ENCODE measurements at places on chromosomes 3 and 15.
A peak's percentile ranks its signal among the peaks of the same experiment; 100 is the strongest.

- no peak overlapping the region for H3K4me3 ChIP-seq
- H3K27me3 ChIP-seq = no peaks in the 10 kb centered on the region
- DNase-seq = no peak
- H3K4me1 ChIP-seq = no peaks in the 10 kb centered on the region
- H3K36me3 ChIP-seq = no peaks in the 10 kb centered on the region
Observed at GRCh38 chr3:195226900-195227447, 44.0 kb downstream of the XXYLT1 start.

- no peak for DNase-seq
- H3K27ac ChIP-seq = no peak overlapping the region
- no peaks in the 10 kb centered on the region for H3K4me1 ChIP-seq
- no peaks in the 10 kb centered on the region for H3K27me3 ChIP-seq
- H3K4me3 ChIP-seq = no peak overlapping the region
- H3K36me3 ChIP-seq = no peaks in the 10 kb centered on the region
Observed at GRCh38 chr3:135090020-135090717, 295.1 kb downstream of the EPHB1 start.

DNA sequence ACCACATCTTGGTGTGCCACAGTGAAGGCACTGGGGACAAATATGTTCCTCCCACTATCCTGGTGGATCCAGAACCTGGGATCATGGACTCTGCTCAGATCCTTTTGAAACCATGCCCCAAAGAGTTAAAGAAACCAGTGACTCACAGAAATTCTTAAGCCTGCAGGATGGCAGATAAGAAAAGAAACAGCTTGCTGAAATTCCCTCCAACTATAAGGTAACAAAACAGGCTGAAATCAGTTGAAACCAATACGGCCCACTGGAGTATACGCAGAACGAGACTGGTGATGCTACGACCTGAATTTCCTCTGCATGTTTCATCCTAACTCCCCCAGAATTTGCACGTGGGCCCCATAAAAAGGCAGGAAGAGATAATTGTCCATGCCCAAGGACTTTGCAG lies 209.6 kb downstream of the TJP1 start:
- no peak for DNase-seq
- H3K27me3 ChIP-seq = no peaks in the 10 kb centered on the region
- H3K4me3 ChIP-seq = no peak overlapping the region
- no peak overlapping the region for H3K27ac ChIP-seq
- H3K36me3 ChIP-seq = no peaks in the 10 kb centered on the region

DNA sequence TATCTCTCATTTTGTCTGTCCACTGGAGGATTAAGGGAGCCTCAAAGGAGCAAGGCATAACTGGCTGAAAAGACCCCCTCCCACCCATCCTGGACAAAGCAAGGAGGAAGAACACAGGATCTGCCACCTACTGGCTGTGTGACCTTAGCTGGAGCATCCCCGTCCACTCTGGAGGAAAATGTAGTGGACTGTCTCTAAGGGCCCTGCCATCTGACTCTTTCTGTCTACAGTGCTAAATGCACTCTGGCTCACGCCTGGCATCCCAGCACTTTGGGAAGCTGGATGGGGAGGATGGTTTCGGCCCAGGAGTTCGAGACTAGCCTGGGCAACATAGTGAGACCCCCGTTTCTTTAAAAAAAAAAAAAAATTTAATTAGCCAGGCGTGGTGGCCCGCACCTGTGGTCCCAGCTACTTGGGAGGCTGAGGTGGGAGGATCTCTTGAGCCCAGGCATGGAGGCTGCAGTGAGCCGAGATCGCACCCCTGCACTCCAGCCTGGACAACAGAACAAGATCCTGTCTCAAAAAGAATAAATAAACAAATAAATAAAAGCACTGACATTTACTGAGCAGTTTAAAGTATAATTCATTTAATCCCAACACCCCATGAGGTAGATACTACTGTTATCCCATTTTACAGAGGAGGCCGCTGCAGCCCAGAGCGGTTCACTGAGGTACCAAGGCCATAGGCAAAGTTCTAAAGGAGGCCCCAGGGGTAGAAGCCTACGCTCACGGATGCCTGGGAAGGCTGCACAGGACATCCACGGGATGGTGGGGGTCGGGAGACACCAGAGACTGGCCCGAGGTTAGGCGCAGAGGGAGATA lies 1.1 kb downstream of the TBC1D2B start:
- H3K27ac ChIP-seq = peak overlapping the region; percentile 72
- H3K4me1 ChIP-seq = peaks cover 41% of the 10 kb centered on the region
- DNase-seq = no peak
- no peaks in the 10 kb centered on the region for H3K27me3 ChIP-seq

GRCh38 chr3:126990890-126991289 lies 8.0 kb downstream of the PLXNA1 start:
- H3K4me1 ChIP-seq = no peaks in the 10 kb centered on the region
- H3K27me3 ChIP-seq = no peaks in the 10 kb centered on the region
- no peak overlapping the region for H3K4me3 ChIP-seq
- H3K36me3 ChIP-seq = no peaks in the 10 kb centered on the region
- no peak overlapping the region for H3K27ac ChIP-seq

- H3K27me3 ChIP-seq = no peaks in the 10 kb centered on the region
- no peak overlapping the region for H3K4me3 ChIP-seq
- no peak for DNase-seq
Observed at GRCh38 chr3:191369616-191370010, 39.3 kb upstream of the UTS2B start.

DNA sequence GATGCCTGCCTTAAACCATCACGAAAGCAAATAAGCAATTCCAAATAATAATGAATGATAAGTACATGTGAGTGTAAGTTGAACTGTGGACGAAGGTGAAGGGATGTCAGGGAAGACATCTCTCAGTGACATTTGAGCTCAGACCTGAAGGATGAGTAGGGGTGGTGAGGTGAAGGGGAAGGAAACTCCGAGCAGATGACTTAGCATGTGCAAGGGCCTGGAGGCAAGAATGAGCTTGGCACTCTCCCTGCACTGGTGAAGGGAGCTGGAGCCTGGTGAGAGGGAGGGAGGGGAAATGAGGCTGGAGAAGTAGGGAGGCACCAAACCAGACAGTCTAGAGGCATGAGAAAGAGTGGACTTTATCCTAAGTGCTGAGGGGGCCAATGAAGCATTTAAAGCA lies 84.3 kb downstream of the MTHFS start:
- no peak overlapping the region for H3K27ac ChIP-seq
- H3K4me3 ChIP-seq = no peak overlapping the region
- no peak for DNase-seq
- H3K27me3 ChIP-seq = no peaks in the 10 kb centered on the region
- no peaks in the 10 kb centered on the region for H3K4me1 ChIP-seq
- no peaks in the 10 kb centered on the region for H3K36me3 ChIP-seq

All from CD8-positive, alpha-beta memory T cell (primary cell).